Activated CD8-positive, alpha-beta memory T cell treated with anti-CD3 and anti-CD28 coated beads, Interleukin-2, amount 50 U/mL, for 4 hours (primary cell): ENCODE measurements at places on chromosomes 11 and 22.

GRCh38 chr11:7004482-7004881 lies 15.7 kb downstream of the ZNF214 start:
- DNase-seq = no peak

- no peak for DNase-seq
These were observed 294.0 kb upstream of the CTSC start for GRCh38 chr11:88631497-88631896.

GRCh38 chr11:96342014-96342960 lies 708 bp downstream of the MAML2 start:
- no peak for DNase-seq

GRCh38 chr11:68715456-68716122 lies 31.2 kb downstream of the GAL start:
- no peak for DNase-seq

DNA sequence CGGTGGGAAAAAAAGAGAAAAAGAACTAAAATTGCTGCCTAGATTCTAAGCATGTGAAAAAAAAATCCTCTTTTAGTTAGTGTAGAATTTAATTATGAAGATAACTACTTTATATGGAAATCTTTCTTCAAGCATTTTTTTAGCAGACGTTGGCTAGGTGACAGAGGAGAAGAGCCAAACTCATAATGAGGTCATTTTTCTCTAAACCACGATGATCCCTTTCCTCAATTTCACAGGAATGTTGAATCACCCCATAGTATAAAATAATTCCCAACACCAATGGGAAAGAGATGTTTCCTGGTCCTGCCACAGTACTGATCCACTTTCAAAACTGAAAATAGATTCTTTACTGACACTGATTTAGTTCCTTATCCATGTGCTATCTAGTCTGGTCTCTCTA lies 319.8 kb downstream of the DLG2 start:
- DNase-seq = no peak

GRCh38 chr11:78770931-78771330 lies 196.3 kb upstream of the NARS2 start:
- no peak for DNase-seq

- DNase-seq = no peak
These were observed 36.4 kb upstream of the CWF19L2 start for GRCh38 chr11:107494055-107494454.

DNA sequence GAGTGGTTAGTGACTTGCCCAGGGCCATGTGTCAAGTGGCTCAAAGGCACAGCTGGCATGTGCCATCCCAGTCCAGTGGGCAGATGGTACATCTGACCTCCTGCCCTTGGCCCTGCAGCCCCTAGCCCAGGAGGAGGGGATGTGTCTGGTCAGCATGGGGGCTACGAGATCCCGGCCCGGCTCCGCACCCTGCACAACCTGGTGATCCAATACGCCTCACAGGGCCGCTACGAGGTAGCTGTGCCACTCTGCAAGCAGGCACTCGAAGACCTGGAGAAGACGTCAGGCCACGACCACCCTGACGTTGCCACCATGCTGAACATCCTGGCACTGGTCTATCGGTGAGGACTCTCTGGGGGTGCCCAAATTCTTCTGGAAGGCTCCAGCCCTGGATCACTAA lies 5.7 kb upstream of the RAB1B start:
- no peak for DNase-seq

DNA sequence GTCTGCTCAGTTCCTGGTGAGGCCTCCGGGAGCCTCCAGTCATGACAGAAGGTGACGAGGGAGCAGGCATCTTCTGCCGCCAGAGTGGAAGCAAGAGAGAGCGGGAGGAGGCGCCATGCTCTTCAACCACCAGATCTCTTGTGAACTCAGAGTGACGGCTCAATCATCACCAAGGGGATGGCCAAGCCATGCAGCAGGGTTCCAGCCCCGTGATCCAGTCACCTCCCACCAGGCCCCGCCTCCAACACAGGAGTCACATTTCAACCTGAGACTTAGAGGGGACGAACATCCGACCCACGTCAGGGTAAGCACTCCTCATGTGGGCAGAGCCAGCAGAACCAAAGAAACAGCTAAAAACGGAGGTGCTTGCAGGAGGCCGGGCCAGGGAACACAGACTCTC lies 1470.5 kb downstream of the BRD1 start:
- no peak for DNase-seq

DNA sequence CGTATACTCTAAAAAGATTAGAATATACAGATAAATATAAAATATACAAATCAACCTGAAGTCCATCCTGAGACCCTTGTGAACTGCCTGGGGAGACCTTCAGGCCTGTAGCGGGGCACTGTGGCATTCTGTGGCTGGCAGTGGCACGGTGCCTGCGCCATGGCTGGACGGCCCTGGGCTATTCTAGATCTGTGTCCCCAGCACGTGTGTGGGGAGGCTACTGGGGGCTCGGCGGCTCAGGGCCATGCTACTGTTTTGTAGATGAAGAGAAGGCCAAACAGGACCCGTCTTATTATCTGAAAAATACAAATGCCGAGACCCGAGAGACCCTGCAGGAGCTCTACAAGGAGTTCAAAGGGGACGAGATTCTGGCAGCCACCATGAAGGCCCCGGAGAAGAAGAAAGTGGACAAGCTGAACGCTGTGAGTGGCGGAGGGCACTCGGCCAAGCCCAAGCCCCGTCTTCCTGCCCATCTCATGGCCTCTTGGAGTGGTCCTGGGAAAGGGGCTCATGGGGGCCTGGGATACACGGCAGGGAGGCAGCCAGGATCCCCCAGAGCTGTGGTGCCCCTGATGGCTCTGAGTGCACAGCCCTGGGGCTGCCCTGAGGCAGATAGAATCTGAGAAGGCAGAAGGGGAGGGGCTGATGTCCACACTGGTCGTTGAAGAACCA lies 18.8 kb downstream of the PPIL2 start:
- DNase-seq = no peak

DNA sequence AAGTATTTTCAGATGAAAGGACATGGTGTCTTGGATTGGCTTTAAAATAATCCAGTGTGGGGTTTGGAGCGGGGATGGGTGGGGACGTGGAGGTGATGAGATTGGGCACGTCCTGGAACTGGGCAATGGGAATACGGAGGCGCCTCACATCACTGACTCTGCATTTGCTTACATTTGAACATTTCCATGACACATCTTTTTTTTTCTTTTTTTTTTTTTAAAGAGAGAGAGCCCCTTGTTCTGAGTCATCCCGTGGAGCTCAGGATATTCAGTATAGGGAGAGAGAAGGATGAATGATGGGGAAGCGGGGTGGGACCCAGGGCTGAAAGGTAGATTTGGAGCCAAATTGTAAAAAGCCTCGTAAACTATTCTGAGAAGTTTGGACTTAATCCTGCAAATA lies 142.7 kb downstream of the FBXO7 start:
- no peak for DNase-seq

DNA sequence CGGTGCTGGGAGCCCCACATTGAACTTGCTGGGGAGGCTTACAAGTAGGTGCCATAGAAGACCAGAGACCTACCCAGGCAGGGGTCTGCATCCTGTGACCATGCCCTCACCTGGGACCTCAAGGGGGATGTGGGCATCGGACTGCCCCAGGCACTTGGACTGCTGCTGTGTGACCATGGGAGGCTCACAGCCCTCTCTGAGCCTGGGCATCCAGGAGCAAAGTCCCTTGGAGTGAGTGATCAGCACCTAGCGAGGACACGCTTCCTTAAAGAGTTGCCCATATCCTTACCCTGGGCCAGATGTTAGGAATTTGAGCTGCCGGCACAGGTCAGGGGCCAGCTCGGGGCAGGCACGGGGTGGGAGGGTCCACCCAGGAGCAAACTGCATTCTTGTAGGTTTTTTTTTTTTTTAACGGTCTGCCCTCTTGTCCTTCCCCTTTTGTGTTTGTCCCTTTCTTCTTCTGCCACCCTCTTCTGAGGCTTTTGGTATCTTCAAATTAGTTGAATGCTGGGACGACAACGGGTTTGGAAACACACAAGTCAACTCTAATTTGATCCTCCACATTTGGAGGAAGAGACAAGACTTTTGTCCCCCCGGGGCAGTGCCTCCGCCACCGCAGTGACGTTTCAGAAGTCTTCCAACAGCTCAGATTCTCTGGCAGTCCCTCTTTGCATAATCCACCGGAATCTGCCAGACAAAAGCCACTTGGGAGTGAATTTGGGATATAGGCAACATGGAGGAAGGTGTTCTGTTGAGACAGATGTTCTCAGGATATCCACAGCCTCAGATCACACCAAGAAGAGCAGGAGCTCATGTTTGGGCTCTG lies 46.1 kb upstream of the LINC01488 start:
- no peak for DNase-seq

- DNase-seq = no peak
These were observed 1383.2 kb downstream of the BRD1 start for GRCh38 chr22:48444320-48445112.

DNA sequence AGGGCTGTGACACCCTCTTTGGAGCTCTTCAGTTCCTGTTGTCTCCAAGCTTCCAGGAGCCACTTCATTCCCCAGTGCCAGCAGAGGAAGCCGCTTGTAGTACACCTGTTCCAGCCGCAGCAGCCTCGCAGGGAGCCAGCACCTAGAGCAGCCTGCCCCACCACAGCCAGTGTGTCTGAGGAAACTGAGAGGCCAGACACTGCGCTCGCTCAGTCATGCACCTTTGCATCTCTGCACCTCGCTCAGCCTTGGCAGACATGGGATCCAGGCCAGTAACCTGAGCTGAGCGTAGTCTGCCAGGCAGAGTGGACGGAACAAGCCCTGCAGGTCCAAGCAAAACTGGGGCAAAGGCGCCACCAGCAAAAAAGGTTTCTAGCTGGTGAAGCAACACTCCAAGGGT lies 1072.1 kb downstream of the JRKL start:
- DNase-seq = no peak

DNA sequence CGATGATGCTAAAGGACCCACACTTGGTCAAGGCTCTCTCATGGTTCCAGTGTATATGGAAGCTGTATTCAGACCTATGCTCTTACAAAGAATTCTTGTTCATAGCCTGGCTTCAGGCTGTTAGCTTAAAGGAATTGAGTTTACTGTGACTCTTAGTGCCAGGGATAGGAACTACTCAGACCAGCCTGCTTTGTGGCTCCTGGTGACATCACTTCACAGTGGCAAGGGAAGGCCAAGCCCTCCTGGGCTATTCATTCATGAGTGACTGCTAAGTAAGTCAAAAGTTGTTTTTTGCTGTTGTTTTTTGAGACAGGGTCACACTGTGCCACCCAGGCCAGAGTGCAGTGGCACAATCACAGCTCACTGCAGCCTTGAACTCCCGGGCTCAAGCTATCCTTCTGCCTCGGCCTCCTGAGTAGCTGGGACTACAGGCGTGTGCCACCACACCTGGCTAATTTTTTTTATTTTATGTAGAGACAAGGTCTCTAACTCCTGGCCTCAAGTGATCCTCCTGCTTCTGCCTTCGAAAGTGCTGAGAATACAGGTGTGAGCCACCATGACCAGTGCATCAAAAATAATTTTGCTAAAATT lies 9.6 kb downstream of the ART5 start:
- DNase-seq = no peak

GRCh38 chr11:127789927-127790326 lies 789.4 kb upstream of the KIRREL3 start:
- no peak for DNase-seq

GRCh38 chr22:40855071-40855978 lies 1.1 kb downstream of the ST13 start:
- DNase-seq = no peak

DNA sequence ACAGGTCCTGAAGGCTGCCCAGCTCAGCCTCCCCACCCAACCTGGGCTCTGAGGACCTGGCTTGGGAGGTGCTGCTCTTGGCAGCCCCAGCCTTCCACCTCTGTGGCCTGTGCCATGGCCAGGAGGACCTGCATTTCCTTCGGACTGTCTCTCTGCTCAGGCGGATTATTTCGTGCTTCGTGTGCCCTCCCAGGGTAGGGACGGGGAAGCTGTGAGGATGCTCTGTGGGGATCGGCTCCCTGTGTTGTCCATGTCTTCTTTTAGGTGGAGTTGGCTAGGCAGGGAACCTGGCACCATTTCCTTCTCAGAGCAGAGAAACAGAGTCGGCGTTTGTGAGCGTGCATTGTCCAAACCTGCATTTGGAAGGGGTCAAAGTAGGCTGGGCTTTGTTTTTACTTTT lies 34.1 kb downstream of the BCR start:
- DNase-seq = no peak

DNA sequence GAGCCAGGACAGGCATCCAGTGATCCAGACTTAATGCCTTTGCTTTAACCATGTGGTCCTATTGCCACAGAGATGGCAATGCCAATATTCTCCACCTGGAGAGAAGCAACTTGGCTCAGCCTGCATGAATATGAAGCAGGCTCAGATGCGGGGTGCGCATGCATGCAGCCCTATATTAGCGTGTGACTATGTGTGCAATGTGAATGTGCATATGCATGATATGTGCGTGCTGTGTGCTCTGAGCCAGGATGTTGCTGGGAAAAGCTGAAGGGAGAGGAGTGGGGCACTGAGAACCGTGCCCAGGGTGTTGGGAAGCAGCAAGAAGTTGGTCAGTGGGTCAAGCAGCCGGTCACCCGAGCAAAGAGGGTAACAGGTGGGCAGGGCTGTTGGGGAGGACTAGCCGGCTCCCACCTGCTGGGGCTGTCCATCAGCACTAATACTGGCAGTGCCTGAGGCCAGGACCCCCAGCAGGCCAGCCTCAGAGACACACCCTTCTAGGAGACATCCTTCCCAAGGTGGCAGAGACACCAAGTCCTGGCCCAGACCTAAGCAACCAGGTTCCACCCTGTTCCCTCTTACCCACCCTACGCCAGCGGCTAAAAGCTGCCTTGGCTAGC lies 24.8 kb upstream of the MYOD1 start:
- no peak for DNase-seq

DNA sequence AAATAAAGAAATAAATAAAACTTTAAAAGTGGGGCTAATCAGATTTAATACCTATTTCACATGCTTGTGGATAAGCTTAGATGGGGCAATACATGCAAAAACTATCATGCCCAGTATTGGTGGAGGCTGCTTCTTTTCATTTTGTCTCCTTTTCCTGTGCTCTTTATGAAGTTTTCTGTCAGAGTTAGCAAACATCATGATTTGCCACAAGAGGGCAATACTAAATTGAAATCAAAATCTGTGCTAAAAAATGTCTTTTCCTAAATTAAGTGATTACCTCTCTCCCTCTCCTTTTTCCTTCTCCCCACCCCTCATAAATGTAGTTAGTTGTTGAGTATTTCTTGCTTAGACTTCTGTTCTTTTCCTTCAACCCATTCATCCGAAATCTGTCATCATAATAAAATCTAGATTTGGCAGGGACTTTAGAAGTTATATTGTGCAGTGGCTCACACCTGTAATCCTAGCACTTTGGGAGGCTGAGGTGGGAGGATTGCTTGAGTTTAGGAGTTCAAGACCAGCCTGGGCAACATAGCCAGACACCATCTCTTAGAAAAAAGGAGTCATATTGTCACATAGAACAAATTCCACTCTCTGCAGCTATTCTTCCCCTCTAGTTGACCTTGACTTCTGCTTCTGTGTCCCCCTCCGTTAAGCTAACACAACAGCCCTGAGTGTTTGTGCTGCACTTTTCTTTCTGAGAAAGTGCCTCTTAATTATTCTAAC lies 4.7 kb upstream of the ARHGAP42 start:
- no peak for DNase-seq

- no peak for DNase-seq
These were observed 30.7 kb downstream of the LINC01488 start for GRCh38 chr11:69512136-69512535.
